NCI-H1417 treated with DMSO at 0.1 percent for 48 hours (cell line): ENCODE measurements at places on chromosomes 6 and 20.

DNA sequence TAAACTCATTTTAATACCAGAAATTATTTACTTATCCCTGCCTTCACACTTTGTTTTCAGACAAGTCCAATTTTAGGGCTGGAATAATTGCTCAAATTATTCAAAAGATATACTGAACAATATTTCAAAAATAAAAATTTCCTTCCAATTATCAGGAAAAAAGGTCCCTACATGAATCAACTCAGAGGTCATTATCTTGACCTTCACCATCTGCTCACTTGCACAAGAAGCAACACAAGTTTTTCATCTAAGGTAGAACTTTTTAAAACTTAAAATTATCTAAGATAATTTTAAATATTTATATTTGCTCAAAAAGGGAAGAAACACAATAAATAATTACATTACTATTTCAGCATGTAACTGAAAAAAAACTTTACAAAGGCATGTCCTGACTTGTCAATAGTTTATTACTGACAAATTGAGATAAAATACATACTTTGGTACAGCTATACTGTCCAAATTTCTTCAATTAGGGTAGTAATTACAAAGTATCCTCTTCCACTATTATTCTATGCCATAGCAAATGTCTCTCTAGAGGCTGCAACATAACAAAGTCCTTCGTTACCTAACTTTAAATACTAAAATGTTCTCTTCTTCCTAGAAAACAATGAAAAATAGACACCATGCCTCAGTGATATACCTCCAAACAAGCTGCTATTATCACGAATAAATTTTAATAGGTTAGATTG lies 2.4 kb downstream of the CEP85L start:
- no peak for DNase-seq

DNA sequence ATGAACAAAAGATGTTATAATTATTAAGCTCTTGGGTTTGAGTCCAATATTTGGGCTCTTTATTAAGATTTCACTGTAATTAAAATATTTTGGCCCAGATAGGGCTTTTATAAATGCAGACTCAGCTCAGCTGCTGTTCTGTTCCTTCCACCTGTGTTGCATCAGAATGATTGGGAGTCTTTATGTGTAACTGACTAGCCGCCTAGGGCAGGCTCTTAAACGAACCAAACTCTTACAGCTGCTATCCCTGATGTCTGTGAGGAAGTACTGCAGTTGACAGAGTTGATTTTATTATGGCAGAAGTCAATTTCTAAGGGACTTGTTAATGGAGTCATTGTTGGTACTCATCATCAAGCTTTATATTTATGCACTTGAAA lies 144.7 kb downstream of the MYO6 start:
- DNase-seq, result no peak

DNA sequence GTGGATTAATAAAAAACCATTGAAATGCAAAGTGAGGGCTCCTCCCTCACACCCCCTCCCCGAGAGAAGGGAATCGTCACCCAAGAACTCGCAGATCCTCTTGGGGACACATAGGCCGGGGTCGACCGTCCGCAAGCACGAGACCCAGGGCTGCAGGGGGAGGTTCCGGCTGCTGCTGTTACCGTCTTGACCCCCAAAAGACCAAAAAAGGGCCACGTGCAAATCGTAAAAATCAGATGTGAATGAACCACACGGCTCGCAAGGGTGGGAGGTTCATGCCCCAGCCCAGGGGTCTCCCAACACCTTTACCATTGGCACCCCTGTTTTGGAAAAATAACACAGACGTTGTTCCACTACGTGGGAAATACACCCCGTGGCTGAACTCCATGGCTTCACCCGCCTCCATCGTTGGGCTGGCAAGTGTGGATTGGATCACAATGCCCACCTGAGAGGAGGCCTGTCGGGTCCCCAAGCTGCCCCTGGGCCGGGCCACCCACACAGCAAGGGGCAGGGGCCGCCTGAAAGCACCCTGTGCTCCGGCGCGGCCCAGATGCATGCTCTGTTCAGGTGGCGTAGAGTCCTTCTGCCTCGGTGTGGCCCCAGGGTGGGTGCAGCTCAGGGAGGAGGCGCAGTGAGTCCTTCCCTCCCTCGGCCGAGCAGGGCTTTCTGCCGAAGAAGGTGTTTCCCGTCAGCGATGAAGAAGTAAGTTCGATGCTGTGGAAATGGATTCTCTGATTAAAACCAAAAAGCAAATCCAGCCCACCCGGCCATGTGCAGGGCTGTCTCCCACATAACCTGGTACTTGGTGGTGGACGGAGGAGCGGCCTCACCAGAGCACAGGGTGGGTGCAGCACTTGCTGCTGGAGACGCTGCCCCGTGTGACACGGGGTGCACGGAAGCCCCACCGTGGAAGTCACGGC lies 85.0 kb downstream of the YTHDF1 start:
- DNase-seq, result no peak

DNA sequence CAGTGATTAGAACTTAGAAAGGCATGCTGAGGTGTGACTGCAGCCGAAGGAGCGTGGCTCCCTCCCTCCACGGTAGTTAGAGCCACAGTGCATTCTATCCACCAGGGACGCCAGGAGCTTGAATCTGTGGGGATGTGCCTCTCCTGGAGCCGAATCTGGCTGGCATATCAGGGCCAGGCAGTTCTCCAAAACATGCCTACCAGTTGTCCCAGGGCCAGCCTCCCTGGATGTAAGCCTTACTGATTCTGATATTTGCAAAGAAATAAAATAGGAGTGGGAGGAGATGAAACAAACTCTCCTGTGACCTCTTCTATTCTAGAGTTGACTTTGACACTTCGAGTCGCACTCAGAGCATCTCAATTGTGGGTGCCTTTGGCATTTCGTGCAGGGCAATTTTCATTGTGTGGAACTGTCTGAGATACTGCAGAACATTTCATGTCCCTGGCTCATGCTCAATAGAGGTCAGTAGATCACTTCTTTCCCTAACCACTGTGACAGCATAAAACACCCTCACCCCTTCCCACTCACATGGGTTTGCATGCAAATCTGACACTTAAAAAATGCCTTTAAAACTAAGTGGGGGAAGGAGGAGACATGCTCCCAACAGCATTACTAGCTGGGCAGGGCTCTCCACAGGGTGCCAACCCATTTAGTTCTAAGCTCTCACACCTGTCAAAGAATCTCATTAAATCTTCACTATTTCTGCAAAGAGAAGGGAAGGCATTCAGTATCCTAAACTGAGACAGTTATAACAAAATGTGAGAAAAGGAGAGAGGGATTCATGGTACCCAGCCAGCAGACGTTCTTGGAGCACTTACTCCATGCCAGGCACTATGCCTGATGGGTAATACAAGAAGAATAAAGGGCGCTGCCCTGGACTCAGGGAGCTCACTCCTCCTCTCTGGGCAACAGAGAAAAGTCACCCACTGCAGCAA lies 378.9 kb downstream of the PREX1 start:
- no peak for DNase-seq

DNA sequence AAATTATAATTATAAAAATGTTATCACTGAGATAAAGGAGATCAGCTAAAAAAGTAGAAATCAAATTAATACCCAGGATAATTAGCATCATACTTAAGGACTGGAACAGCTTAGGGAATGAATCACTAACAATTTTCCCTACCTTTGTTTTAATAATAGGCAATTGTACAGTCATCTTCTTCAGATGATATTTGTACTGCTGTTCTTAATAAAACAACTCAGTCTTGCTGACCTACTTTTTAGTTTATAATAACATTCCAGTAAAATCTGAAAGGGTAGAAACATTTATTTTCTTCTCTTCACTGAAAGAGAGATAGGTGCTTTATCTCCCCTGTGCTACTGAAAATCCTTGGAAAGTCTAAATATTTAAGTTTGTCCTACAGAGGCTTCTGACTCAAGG lies 271.2 kb upstream of the THEMIS start:
- DNase-seq, result no peak

GRCh38 chr6:55674672-55675071 lies 95.7 kb upstream of the HMGCLL1 start:
- DNase-seq, result no peak
